ENCODE measurements at places on chromosomes 13 and 19.

DNA sequence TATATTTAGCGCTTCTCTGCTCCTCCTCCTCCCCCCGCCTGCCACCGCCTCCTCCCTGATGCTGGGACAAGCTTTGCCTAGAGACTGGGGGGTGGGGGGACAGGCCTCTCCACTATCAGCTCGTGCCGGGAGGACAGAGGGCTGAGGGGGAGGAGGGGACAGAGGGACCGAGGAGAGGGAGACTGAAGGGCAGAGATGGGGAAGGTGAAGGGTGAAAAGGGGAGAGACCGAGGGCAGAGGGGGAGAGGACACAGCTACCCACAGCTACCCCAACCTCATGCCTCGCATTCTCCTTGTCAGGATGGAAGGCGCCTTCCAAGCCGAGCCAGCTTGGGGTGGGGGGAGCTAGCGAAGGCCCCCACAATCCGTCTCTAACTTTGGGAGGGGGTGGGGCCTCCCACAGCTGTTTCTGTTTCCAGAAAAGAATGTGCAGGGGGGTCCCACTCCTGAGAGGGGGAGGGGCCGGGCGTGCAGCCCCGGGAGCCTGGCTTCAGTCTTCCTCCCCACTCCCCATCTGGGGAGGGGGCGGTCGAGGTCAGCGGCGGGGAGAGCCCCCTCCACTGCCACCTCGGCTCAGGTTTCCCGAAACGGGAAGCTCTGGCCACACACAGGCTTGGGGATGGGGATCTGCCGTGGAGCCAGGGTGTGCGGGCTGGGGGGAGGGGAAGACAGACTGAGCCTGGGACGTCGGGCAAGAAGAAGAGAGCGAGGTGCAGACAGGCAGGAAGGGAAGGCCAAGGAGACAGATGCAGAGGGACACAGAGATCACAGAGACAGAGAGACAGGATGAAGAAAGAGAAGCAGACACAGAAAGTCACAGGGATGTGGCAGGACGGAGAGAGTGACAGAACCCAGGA lies 1.6 kb downstream of the DACT3 start:
- peak; percentile 17 for DNase-seq

GRCh38 chr13:22469452-22469851 lies 711.3 kb upstream of the SGCG start:
- DNase-seq: no peak

- DNase-seq: no peak
Observed at GRCh38 chr13:46288570-46289259, 77.0 kb downstream of the LRRC63 start.

DNA sequence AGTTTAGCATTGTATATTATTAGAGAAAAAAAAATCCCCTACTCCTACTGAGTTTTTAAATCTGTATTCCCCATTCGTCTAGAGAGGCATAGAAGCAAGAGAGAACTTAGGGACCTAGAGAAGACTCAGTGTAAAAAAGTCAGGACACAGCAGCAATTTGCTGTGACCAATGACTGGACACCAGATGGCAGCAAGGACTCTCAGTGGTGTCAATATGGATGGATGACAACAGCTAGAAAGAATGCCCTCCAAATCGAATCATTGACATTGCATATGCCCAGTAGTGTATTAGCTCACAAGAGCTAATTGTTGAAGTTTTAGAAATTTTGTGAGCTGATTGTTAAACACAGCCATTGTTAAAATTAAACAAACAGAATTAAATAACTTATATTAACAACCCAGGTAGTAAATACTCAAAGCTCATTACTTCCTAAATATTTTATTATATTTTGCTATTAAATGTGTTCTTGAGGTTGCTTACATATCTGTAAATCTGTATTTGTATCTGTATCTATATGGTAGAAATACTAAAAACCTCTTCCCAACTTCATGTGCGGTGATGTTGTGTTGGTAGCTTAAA lies 43.9 kb downstream of the SIAH3 start:
- DNase-seq: no peak

GRCh38 chr13:100620792-100621191 lies 32.2 kb upstream of the GGACT start:
- no peak for DNase-seq

- DNase-seq: no peak
Observed at GRCh38 chr19:51331716-51332115, 10.2 kb downstream of the VSIG10L start.

Data from activated CD4-positive, alpha-beta T cell treated with anti-CD3 and anti-CD28 coated beads, Interleukin-2, amount 50 U/mL, for 48 hours (primary cell).